ENCODE measurements at places on chromosomes 13 and 19.

DNA sequence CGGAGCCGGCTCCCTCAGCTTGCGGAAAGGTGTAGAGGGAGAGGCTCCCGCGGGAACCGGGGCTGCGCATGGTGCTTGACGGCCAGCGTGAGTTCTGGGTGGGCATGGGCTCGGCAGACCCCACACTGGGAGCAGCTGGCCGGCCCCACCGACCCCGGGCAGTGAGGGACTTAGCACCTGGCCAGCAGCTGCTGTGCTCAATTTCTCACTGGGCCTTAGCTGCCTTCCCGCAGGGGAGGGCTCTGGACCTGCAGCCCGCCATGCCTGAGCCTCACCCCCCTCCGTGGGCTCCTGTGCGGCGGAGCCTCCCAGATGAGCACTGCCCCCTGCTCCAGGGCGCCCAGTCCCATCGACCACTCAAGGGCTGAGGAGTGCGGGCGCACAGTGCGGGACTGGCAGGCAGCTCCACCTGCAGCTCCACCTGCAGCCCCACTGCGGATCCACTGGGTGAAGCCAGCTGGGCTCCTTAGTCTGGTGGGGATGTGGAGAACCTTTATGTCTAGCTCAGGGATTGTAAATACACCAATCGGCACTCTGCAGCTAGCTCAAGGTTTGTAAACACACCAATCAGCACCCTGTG is 1141.8 kb downstream of the PCDH17 start:
- no peak for DNase-seq

- DNase-seq, result no peak
Measured at GRCh38 chr13:60509601-60510386, 112.8 kb downstream of the TDRD3 start.

GRCh38 chr13:62294244-62294643 is 878.6 kb upstream of the PCDH20 start:
- no peak for DNase-seq

- DNase-seq, result no peak
Measured at GRCh38 chr13:45372189-45373161, 31.5 kb upstream of the TPT1 start.

- DNase-seq, result no peak
Measured at GRCh38 chr19:33845498-33845897, 48.8 kb downstream of the KCTD15 start.

GRCh38 chr13:49521224-49521623 is 25.5 kb downstream of the PHF11 start:
- DNase-seq, result no peak

- DNase-seq, result no peak
Measured at GRCh38 chr13:69124996-69125395, 982.6 kb upstream of the ATXN8OS start.

DNA sequence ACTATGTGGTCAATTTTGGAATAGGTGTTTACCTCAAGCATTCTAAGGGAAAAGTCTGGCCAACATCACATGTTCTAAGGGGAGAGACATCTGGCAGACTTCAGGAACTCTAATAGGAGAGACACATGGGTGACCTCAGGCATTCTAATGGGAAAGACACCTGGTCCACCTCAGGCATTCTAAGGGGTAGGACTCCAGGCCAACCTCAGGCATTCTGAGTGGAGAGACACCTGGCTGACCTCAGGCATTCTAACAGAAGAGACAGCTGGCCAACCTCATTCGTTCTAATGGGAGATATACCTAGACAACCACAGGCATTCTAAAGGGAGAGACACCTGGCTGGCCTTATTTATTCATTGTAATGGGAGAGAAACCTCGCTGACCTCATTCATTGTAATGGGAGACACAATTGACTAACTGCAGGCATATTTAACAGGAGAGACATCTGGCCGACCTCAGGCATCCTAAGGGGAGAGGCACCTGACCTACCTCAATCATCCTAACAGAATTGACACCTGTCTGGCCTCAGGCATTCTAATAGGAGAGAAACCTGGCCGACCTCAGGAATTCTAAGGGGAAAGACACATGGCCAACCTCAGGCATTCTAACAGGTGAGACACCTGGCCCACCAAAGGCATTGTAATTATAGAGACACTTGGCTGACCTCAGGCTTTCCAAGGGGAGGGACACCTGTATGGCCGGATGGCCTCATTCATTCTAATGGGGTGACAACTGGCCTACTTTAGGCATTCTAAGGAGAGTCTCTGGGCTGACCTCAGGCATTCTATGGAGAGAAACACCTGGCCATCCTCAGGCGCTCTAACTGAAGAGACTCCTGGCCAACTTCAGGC is 1346.8 kb downstream of the UQCRFS1 start:
- DNase-seq, result no peak

- no peak for DNase-seq
Measured at GRCh38 chr13:28425793-28426192, 69.1 kb downstream of the FLT1 start.

DNA sequence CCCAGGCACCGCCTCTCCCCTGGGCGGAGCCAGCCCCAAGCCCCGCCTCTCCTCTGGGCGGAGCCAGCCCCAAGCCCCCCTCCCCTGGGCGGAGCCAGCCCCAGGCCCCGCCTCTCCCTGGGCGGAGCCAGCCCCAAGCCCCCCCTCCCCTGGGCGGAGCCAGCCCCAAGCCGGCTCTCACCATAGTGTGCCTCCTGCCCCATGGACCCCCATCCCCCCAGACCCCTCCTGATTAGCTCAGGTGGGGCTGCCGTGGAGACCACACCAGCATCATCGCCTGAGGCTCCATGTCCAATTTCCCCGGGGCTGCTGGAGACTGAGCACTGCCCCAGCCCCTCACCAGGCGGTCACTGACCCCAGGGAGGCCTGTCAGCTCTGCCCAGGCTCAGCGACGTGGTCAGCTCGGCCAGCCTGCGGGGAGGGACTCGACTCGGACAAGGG is 4.2 kb upstream of the MADCAM1 start:
- no peak for DNase-seq

DNA sequence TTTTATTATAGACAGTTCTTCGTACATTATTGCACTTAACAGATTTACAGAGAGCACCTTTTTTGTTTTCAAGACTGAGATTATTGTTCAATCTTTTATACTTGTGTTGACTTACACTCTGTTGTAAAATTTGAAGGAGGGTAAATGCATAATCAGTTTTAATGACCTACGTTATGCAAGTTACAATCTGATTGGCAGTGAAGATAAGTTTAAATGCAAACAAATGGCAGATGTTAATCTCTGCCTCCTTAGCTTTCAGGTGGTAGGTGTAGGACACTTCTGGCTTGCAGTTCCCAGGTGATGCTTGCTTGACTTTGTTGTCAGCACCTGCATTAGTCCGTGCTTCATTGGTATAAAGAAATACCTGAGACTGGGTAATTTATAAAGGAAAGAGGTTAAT is 424.9 kb downstream of the FGF9 start:
- DNase-seq, result no peak

GRCh38 chr13:105365021-105365550 is 1170.4 kb downstream of the EFNB2 start:
- no peak for DNase-seq

DNA sequence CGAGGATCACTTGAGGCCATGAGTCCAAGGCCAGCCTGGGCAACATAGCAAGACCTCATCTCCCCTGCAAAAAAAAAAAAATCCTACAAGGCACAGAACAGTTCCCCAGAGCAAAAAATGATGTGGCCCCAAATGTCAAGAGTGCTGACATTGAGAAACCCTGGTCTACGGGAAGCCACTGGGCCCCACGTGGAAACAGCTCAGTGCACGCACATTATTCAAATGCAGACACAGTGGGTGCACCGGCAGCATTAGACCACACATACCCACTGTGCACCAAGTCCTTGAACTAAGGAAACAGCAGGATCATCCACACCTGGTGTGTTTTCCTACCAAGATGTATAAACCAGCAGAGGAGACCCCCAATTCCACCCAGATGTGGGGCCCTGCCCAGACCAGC is 35.0 kb upstream of the ADGRE5 start:
- DNase-seq, result no peak

- no peak for DNase-seq
Measured at GRCh38 chr13:30088312-30088855, 219.0 kb downstream of the KATNAL1 start.

GRCh38 chr19:55913643-55914268 is 18.4 kb downstream of the NLRP13 start:
- no peak for DNase-seq

DNA sequence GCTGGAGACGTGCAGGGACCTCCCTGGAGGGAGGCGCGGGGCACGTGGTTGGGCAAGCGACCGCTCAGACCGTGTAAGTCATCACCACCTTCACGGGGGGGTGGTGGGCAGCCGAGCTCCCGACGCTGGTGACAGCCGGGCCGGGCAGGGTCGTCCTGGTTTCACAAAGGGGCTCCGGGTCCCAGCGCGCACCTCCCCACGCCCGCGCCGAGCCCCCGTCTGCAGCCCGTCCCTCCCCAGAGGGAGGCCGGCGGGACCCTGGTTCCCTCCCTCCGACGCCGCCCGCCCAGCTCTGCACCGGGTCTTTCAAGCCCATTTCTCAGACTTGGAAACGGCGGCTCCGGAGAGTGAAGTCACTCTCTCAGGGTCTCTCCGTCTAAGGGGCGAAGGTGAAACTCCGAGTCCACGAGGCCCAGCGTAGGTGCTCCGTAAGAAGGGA is 729 bp upstream of the ARID3A start:
- DNase-seq, result no peak

- DNase-seq, result no peak
Measured at GRCh38 chr19:3136684-3137055, 837 bp downstream of the GNA15 start.

DNA sequence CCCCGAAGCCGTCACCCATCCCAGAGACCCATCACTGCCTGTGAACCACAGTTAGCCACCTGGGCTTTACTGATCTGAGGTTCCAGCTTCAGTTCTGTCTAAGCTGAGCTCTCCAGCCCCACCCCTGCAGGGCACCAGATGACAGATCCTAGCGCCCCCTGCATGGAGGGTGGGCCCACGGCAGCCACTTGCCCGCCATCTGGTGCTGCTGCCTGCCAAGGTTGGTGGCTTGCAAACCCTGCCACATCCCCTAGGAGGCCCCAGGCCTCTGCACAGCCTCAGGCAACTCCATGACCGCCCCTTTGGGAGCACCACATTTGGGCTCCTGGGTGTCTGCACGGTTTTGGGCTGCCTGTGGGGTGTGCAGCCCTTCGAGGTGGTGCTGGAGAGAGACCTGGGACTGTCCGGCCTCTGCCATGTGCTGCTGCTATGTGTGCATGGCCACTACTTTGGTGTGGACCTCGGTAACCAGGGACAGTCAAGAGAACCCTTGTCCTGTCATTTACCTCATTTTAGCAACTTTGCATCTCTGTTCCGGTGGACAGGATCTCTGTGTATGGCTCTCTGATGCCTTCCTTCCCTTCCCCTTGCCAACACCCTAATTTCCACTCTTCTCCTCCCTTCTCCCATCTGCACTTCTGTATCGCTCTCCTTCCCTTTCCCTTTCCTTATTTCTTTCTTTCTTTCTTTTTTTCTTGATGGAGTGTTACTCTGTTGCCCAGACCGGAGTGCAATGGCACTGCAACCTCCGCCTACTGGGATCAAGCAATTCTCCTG is 17.4 kb upstream of the SDHAF1 start:
- no peak for DNase-seq

- no peak for DNase-seq
Measured at GRCh38 chr13:31982540-31982939, 49.0 kb upstream of the FRY start.

DNA sequence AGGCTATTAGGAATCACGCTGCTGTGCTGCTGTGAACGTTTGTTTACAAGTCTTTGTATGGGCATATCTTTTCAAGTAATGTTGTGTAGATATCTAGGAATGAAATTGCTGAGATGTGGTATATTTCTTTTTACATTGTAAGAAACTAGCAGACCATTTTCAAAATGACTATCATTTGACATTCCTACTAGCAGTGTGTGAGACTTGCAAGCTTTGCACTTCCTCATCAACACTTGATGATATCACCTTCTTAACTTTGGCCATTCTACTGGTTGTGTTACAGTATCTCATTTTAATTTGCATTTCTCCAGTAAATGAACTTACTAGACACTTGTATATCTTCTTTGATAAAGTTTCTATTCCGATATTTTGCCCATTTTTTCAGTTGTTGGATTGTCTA is 12.1 kb downstream of the METTL21C start:
- no peak for DNase-seq

GRCh38 chr13:110326263-110326904 is 19.3 kb downstream of the COL4A2 start:
- DNase-seq, result no peak

DNA sequence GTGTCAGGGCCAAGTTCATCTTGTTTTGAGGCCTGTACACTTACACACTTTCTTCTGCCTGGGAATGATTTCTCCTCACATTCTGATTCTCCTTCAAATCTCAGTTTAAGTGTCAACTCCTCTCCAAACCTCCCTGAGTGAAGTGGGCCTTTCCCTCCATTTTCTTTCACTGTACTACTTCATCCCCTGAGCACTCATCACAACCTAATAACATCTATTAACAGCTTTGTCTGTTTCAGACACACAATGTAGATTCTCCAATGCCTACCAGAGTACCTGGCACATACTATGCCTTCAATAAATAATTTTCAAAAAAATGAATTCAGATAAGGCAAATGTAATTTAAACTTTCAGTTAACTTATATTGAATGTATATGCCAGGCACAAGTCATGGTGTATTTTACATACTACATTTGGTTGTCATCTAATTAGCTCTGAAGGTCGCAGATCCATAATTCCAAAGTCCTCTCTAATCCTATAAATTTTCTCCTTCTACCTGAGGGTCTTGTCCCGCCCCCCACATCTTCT is 357 bp upstream of the COG6 start:
- no peak for DNase-seq

GRCh38 chr13:46551410-46552302 is 1.3 kb upstream of the LRCH1 start:
- DNase-seq, result no peak

DNA sequence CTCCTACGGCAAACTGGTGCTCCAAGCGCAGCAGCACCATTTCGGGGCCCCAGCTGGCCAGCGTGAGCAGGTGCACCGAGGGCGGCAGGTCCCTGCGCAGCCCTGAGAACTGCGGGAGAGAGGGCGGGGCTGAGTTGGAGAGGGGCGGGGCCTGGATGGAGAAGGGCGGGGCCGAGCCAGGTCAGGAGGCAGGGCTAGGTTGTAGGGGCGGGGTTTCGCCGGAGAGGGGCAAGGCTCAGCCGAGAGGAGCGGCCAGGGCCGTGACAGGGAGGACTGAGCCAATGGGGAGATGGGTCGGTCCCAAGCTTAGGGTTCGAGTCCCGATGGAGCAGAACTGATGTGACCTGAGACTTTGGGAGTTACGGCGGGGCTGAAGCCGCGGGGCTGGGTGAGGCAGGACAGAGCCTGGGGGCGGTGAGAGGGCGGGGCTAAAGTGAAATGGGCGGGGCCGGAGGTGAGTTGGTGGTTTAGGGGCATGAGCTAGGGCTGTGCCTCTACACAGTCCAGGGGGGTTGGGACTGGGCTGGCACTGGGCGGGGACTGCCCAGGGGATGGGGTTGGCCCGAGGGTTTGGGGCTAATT is 19.0 kb downstream of the MAN2B1 start:
- DNase-seq, result no peak

DNA sequence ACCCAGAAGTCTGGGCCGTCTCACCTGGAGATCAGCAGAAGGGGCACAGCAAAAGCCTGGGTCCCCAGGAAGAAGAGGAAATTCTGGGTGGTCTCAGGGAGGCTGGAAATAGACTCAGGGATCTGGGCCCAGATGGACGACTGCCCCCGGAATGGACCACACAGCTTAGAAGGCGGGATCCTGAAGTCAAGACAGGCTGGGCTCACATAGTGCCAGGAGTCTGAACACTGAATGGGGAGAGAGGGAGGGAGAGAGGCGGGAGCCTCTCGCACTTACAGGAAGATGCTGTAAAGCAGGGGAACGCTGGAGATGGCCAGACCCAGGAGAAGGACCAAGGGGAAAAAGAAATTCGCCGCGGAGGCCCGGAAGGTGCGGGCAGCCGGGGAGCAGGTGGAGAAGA is 1.3 kb upstream of the LENG1 start:
- DNase-seq, result no peak

Measured in esophagus squamous epithelium (tissue), 5 donors.